ENCODE measurements at places on chromosomes 7 and 10.

GRCh38 chr7:8246020-8246419 lies 15.9 kb downstream of the ICA1 start:
- no peak for DNase-seq

GRCh38 chr7:21758286-21758685 lies 187.4 kb downstream of the CDCA7L start:
- no peak for DNase-seq

GRCh38 chr7:16524332-16524731 lies 2.3 kb upstream of the LRRC72 start:
- no peak for DNase-seq

DNA sequence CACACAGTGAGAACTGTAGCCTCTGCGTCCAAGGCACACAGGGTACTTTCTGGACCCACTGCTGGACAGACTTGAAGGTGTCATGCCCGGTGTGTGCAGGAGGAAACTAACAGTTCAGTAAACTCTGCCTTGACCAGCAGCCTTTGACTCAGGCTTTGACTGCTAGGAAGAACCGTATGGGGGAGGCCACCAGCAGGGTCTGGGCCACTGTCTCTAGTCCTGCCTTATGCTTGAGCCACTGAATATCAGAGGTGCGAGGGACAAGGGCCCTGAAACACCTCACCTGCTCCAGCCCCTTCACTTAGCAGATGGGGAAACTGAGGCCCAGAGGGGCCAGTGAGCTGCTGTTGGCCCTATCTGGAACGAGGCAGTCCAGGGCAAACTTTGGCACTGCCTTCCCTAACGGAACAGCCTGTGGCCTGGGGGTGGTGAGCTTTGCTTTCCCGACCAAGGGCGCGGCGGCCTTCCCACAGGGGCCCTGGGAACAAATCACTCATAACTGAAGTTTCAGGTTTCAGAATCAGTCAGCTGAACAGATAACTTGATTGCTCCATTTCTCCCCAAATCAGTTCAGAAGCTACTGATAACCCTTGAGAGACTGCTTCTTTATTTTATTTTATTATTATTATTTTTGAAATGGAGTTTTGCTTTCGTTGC lies 130.0 kb downstream of the FAM53B start:
- DNase-seq = no peak

GRCh38 chr10:59819683-59820082 lies 66.4 kb upstream of the MRLN start:
- no peak for DNase-seq

- DNase-seq = no peak
Observed at GRCh38 chr7:122454776-122455507, 150.4 kb upstream of the FEZF1 start.

DNA sequence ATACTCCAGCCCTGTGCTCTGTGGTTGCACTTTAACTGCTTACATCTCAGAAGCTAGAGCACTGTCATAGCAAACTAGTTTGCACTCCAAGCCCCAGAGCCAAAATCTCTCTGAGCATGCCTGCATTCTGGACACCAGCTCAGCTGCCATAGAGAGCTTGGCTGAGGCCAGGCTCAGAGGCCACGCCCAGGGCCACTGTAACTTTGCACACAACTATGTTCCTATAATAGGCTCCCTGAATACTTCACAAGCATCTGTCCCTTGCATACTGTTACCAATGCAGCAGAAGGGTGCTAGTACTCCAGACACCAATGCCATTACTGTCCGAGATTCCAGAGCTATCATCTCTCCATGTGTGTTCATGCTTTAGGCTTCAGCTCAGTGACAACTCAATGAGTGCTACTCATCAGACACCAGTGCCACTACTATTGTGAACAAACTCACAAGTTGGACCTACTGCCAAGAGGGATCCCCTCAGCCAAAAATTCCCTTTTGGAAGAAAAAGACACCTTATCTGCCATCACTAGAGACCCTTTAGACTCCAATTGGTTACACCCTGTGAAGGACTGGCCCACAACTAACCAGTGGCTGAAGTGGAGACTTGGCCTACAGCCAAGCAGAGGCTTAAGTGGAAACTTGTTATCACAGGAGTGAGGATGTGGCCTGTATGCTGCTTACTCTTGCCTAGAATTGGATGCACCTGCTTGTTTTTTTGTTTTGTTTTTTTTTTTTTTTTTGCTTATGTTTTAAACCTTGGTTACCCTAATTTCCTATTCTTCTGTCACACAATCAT lies 211.6 kb upstream of the MAGI2 start:
- DNase-seq = no peak

DNA sequence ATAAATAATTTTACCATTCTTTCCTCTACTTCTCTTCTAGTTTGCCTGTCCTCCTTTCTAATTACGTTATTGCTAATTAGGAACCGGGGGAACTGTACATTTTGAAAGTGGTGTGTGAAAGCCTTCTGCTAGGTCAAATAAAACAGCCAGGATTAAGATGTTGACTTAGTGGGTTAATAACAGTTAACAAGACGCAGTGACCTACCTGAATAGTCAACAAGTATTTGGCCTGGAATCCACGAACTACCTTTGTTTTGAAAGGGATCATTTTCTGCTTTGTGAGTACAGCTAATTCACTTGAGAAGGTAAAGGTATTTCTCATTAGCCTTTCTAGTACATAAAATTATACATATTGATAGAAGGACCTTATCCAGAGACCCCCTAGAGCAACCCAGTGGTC lies 139.9 kb downstream of the COL28A1 start:
- DNase-seq = no peak

- no peak for DNase-seq
Observed at GRCh38 chr7:87451187-87451586, 24.3 kb downstream of the ABCB4 start.

DNA sequence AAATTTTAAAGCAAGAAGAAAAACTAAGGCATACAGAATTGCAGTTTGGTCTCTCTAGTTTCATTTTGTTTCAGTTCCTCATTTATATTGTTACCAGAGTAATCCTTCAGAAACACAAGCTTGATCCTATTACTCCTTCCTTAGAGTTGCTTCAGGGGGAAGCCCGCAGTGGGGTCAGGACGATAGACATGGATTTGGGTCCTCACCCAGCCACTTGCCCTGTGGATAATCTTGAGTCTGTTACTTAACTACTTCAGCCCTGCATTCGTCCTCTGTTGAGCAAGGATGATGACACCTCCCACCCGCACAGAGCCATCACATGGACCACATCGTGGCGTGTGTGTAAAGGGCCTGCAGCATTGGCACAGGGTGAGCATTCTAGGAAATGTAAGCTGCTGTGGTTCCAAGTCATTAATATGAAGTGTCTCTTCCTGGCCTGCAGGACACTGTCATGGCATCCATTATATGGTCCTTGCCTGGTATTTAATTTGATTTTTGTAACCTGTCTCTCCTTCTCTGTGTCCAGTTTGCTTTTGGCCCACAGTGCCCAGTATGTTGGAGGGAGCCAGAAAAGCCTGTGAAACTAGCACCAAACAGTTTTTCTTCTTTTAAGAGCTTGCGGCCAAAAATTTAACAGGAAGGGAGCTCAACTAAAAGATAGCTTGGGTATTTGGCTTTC lies 111.2 kb downstream of the EEPD1 start:
- no peak for DNase-seq

GRCh38 chr10:34444223-34445183 lies 370.6 kb downstream of the PARD3 start:
- DNase-seq = no peak

- DNase-seq = no peak
Observed at GRCh38 chr7:2202901-2203765, 29.6 kb downstream of the MAD1L1 start.

DNA sequence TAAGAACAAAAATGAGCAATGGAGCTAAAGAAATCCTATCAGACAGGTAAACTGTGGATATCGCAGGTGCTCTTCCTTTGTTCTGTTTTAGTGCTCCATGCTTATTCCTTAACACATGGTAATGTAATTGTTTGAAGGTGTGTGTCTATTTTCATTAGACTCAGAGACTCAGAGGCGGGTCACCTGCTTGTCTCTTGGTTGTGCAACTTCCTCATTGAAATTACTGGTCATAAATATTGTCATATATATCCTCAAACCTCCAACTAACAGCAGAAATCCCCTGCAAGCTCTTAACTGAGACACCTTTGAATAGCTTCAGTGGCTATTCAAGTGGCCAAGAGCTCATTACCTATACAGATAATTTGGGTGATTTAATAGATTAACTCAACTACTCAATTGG lies 177.2 kb downstream of the PTN start:
- DNase-seq = no peak

DNA sequence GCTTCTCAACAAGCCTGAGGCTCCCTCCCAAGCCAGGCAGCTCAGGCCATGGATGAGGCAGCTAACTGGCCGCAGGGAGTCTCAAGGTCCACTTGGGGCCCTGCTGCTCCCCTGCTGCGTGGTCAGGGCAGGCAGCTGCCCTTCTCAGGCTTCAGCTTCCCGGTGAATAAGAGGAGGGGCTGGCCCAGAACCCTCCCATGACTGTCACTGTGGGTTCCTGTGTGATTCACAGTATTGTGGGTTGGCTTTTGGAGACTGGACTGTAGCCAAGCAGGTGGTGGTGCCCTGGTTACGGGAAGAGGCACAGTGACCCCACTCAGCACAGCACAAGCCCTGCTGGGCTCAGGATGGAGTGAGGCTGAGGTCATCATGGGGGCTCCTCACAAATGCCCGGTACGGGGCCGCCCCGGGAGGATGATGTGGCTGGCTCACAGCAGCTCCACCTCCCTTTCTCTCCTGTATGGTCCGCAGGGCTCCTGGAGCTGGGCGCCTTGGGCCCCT lies 189.8 kb downstream of the HECW1 start:
- no peak for DNase-seq

GRCh38 chr10:131722525-131723264 lies 178.1 kb upstream of the PPP2R2D start:
- no peak for DNase-seq

DNA sequence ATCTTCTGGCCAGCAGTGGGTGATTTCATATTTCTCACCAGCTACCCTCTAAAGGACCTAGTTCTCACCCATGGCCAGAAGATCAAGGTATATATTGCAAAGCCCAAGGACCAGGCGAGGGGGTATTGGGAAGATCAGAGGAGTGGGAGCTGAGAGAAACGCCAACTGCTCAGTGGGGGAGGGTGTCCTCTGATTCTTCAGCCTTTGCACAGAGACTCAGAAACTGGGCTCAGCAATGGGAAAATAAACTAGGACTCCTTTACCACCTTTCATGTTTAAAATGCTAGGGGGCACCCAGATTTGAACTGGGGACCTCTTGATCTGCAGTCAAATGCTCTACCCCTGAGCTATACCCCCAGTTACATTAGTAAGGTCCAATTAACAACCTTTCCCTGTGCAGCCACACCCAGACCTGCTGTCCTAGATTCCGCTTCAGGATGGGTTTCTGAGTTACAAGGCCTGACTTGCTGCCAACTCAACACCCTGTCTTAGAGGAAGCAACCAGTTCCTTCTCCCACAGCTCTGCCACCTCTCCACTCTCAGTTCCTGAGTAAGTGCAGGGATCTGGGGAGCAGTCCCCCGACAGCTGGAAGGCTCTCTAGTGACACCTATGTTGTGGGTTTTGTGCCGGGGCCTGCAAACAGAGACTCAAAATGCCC lies 93.5 kb downstream of the ZNF783 start:
- DNase-seq = no peak

GRCh38 chr10:49299816-49300139 lies 808 bp downstream of the C10orf71 start:
- no peak for DNase-seq

GRCh38 chr7:107002529-107002998 lies 41.9 kb upstream of the PRKAR2B start:
- DNase-seq = no peak

Data from amniotic stem cell (primary cell).